NCI-H1092 (cell line): ENCODE measurements at places on chromosomes 4 and X.
A peak's percentile ranks its signal among the peaks of the same experiment; 100 is the strongest.

DNA sequence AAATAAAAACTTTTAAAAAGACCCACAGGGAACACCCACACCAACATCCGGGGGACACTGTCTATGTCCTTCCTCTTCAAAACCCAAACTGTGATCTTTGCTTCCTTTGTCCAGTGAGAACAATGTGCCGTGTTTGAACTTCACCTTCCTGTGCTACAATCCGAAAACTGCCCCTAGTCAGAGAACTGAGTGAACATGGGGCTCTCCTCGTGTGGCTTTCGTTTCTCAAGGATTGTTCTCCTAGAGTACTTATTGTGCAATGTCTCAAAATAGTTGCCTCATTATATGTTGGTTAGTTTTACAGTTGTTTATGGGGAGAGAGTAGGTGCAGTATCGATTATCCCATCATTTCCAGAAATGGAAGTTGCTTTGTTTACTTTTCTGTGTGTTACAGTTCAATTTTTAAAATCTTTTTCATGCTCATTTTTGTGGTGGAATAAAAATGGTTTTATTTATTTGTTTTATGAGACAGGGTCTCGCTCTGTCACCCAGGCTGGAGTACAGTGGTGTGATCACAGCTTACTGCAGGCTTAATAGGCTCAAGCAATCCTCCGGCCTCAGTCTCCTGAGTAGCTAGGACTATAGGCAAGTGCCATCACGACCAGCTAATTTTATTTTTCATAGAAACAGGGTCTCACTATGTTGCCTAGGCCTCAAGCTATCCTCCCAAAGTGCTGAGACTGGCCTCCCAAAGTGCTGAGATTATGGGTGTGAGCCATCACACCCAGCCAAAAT lies 29.9 kb downstream of the RBMX start:
- no peak for DNase-seq

- peak; percentile 83 for DNase-seq
These were observed 71.7 kb upstream of the BCOR start for GRCh38 chrX:40169193-40170101.

- DNase-seq = no peak
These were observed 17.7 kb downstream of the OTUD5 start for GRCh38 chrX:48939524-48940228.

DNA sequence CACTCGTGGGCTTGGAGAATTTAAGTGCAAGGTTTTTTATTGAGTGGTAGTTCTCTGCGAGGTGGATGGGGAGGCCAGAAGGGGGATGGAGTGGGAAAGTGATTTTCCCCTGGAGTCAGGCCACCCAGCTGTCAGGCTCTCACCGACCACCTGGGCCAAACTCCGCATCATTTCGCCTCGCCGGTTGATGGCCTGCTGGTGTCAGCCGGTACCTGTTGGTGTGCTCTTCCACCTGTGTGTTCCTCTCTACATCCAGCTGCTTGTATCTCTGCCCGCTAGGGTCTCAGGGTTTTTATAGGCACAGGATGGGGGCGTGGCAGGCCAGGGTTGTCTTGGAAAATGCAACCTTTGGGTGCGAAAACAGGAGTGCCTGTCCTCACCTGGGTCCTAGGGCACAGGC lies 200.9 kb downstream of the DACH2 start:
- DNase-seq = no peak

GRCh38 chrX:112812741-112813140 lies 27.9 kb downstream of the AMOT start:
- no peak for DNase-seq

DNA sequence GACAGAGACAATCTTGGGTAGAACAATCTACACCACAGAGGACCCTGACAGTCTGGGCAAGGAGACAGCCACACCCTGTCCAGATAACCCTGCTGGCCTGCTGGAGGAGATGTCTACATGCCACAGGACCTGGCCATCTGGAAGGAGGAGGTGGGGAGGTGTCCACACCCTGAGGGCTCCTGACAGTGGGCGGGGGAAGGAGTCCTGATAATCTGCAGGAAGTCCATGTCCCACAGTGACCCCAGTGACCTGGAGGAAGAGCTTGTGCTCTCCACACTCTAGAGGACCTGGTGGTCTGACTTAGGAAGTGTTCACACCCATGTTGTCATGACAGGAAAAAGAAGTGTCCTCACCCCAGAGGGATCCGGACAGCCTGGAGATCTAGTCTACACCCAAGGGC lies 5.5 kb downstream of the SUV39H1 start:
- no peak for DNase-seq

DNA sequence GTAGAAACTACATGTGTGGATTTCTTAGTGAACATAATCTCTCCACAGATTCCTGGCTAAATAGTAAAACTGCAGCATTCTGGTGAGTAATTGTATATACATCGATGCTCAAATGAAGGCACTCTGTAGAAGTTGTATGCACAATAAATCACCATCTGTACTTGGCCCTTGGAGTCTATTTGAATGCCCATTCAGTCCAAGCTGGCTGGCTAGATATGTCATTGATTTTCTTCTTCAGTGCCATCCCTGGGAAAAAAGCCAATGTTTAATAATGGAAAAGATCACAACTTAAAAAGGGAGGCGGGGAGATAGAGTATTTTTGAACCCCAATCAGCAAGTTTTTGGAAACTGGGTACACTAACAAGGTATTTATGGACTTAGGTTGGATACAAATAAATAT lies 381.0 kb upstream of the TEX13C start:
- DNase-seq = no peak

GRCh38 chrX:110448459-110448858 lies 89.8 kb downstream of the RTL9 start:
- no peak for DNase-seq

DNA sequence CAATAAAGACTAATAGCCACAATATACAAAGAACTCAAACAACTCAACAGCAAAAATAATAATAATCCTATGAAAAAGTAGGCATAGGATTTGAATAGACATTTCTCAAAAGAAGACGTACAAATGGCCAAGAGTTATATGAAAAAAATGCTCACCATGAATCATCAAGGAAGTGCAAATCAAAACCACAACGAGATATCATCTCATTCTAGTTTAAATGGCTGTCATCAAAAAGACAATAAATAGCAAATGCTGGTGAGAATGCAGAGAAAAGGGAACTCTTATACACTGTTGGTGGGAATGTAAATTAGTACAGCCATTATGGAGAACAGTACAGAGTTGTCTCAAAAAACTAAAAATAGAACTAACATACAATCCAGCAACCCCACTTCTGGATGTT lies 18.8 kb downstream of the TLR6 start:
- DNase-seq = no peak

GRCh38 chr4:14518136-14518535 lies 484.1 kb upstream of the CPEB2 start:
- DNase-seq = no peak

- DNase-seq = peak; percentile 54
These were observed 9.5 kb downstream of the AMBN start for GRCh38 chr4:70601422-70602039.

DNA sequence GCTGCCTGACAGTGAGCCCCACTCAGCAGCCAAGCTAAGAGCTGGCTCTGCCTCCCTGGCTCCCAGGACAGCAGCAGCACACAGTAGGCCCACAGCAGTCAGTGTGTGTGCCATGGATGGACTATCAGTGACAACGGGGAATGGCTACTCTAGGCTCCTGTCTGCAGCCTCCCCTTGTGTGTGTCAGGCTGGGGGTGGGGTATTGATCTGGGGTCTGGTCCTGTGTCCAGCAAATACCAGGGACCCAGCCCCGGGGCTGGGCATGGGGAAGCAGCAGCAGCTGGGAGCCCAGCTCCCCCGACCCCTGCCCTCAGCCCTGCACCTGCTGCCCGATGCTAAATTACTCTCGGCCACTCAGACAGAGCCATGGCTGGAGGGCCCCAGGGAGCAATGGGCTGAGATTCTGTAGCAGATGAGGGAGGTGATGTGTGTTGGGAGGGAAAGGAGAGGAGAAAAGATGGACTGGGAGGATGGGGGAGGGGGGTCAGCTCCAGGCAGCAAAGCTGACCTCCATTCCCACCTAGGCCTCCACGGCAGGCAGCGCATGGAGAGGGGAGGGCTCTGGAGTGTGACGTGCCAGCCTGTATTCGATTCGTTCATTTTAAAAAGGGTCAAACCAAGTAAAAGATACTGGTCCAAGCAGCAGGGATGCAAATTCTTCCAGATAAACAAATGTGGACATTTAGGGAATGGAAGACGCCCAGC lies 61.3 kb upstream of the CRMP1 start:
- no peak for DNase-seq

GRCh38 chr4:95181996-95182306 lies 366.8 kb downstream of the UNC5C start:
- no peak for DNase-seq

DNA sequence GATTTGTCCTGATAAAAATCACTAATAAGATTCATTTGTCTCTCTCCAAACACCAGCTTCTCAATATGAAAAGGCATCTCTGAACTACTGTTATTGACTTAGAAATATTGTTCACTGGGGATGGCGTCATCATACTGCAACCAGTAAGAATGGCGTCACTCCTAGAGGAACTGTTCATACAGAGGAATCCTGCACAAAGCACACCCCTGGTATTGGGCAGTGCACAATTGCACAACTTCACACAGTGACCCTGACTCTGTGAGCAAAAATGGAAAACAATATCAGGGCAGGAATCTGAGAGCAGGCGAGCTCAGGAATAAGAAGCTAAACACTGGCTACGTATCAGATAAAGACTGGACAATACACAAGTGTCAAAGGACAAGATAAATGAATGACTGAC lies 66.7 kb upstream of the PNPLA4 start:
- DNase-seq = no peak

DNA sequence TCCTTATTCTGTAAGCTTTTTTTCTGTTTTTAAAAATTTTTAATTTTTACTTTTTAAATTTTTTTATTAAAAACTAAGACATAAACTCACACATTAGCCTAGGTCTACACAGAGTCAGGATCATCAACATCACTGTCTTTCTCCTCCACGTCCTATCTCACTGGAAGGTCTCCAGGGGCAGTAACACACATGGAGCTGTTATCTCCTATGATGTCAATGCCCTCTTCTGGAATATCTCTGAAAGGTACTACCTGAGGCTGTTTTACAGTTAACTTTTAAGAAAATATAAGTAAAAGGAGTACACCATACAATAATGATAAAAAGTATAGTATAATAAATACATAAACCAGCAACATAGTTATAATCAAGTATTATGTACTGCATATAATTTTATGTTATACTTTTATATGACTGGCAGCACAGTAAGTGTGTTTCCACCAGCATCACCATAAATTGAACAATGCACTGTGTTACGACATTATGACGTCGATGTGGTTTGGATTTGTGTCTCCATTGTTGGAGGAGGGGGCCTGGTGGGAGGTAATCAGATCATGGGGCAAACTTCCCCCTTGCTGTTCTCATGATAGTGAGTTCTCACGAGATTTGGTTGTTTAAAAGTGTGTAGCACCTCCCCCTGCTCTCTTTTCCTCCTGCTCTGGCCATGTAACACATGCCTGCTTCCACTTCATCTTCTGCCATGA lies 21.3 kb downstream of the IL15 start:
- no peak for DNase-seq

- DNase-seq = no peak
These were observed 110.5 kb downstream of the PCDH19 start for GRCh38 chrX:100299559-100299958.

DNA sequence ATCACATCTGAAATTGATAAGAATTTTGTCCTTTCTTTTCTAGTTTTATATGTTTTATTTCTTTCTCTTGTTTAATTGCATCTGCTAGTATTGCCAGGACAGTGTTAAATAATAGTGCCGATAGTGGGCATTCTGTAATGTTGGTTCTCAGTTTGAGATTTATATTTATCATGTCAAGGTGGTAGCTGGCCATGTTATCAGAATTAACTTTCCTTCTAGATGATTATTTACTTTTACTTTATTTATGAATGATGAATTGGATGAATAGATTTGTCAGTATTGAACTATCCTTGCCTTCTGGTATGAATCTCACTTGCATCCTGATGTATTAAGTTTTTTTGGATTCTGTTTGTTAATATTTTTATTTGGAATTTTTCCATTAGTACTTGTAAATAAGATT lies 42.7 kb downstream of the METAP1 start:
- no peak for DNase-seq

DNA sequence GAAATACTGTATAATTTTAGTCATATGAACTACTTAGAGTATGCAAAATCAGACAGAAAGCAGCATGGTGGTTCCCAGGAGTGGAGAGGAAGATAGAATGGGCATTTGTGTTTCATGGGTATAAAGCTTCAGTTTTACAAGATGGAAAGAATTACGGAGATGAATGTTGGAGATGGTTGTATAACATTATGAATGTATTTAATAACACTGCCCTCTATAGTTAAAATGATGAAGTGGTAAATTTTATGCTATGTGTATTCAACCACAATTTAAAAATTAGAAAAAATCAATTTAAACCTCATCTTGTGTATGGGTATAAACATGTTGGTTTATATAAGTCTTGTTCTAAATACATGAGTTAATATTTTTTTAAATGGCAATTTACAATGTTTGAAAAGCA lies 521.1 kb downstream of the FSTL5 start:
- no peak for DNase-seq

- no peak for DNase-seq
These were observed 11.8 kb upstream of the PGK1 start for GRCh38 chrX:78092296-78092695.

- no peak for DNase-seq
These were observed 960.5 kb upstream of the IGFBP7 start for GRCh38 chr4:58070726-58071125.

- DNase-seq = no peak
These were observed 7.3 kb downstream of the SEC24B start for GRCh38 chr4:109440948-109441347.

DNA sequence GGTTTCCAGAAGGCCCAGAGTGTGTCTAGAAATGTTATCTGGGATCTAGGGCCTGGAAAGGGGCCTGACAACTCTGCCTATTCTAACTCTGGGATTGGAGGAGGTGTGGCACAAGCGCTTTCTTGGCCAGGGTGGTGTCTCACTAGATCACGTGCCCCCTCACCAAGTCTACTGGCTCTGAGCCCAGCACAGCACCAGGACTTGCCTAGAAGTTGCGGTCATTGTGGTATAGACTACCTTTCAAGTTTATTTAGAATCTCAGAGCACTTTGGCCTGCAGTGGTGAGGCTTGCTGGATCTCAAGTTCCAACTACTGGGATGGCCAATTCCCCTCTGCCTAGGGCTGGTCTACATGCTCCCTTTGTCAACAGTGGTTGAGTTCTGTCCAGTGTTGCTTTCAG lies 223.3 kb upstream of the MAGEB2 start:
- no peak for DNase-seq

GRCh38 chrX:30151964-30152363 lies 63.4 kb upstream of the MAGEB2 start:
- DNase-seq = no peak

DNA sequence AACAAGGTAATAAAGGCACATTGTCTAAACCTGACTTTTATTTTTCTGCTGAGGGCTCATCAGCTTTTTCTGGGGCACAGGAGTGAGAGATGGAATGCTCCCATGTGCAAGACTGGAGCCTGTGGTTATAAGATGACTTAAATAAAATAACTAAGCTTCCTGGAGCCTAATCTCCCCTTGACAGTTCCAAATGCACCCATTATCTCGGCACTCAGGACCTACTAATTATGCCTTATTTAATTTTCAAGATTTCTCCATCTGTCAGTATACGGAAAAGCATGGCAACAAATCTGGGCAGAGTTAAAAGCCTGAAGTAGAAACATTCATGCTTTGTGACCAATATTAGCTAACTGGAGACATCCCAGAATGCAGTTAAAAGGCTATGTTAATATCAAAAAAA lies 416.7 kb upstream of the TEX13C start:
- no peak for DNase-seq

- DNase-seq = no peak
These were observed 11.1 kb downstream of the TCEANC start for GRCh38 chrX:13664020-13664419.
